EH (cell line): ENCODE measurements at places on chromosomes 16 and 17.

- DNase-seq, result no peak
These were observed 10.9 kb downstream of the SEC14L5 start for GRCh38 chr16:4968879-4969483.

GRCh38 chr17:18951941-18952842 lies at the start of gene SLC5A10:
Gene SLC5A10, plus strand, starts transcription at chr17:18952165. Its CDS starts 41 bp downstream, at chr17:18952206.
- DNase-seq, result no peak

DNA sequence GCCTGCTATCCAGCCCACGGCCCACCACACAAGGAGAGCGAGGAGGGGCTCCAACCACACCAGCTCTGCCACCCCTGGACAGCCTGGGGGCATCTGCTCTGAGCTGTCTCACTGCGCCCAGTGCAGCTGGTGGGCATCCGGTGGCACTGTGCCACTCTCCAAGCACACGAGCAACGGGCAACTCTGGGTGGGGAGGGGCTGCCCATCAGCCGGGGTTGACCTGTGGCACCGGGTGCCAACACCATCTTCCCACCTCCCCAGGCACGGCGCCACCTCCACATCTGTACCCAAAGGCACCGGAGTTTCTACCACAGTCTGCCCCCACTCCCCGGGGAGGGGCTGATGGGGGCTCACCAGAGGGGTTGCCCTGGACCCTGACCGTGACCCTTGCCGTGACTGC lies 241.8 kb downstream of the RBFOX3 start:
- no peak for DNase-seq

DNA sequence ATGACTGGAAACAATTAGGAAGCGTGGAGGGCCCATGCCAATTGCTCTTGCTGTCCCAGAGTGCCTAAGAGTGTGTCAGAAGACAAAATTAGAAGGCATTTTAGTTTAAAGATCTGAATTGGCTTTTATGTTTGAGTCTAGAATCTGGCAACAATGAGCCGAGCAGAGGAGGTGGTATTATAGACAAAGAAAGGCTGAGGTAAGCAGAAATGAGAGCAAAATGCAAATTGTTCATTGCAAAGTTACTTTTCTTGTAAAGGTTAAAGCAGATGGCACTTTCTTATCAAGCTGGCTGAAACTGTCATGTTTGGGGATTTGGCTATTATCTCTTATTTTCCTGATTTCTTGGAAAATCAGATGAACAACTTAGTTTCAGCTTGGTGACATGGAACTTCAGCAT lies 3.3 kb downstream of the MYL4 start:
- DNase-seq, result no peak

- DNase-seq, result no peak
These were observed 41.8 kb downstream of the SCNN1B start for GRCh38 chr16:23343643-23344612.
